ENCODE measurements at places on chromosomes 11 and 22.

- DNase-seq, result no peak
Measured at GRCh38 chr11:46903846-46904245, 14.5 kb downstream of the LRP4 start.

GRCh38 chr22:26536762-26537134 is 24.5 kb upstream of the TFIP11 start:
- no peak for DNase-seq

GRCh38 chr11:2261436-2262230 is 8.8 kb downstream of the ASCL2 start:
- DNase-seq, result no peak

DNA sequence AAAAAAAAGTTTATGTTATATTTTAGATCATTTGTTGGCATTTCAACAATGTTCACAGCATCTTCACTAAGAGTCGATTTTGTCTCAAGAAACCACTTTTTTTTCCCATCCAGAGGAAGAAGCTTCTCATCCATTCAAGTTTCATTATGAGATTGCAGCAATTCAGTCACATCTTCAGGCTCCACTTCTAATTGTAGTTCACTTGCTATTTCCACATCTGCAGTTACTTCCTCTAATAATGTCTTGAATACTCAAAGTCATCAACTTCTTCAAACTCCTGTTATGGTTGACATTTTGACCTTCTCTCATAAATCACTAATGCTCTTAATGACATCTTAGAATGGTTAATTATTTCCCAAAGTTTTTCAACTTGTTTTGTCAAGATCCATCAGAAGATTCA is 61.3 kb upstream of the CHORDC1 start:
- no peak for DNase-seq

GRCh38 chr11:42992594-42992993 is 319.2 kb upstream of the API5 start:
- DNase-seq, result no peak

GRCh38 chr11:1168256-1168655 is 10.5 kb downstream of the MUC5AC start:
- DNase-seq, result no peak

DNA sequence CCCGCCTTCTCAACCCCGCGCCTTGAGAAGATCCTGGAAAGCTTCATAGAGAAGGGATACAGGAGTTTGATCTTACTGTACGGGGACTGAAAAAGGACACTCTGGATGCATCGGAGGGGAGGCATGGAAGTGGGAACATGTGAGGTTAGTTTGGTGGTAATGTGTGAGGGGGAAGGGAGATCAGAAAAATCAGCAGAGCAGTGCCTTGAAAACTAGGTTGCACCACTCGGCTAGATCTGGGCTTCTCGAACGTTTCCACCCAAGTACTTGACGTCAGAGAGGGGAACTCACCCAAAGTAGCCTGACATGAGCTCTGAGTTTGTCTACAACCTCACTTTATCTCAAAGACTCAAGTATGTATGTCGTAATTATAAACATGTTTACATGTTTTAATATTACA is 14.5 kb downstream of the USP35 start:
- peak; percentile 81 for DNase-seq

DNA sequence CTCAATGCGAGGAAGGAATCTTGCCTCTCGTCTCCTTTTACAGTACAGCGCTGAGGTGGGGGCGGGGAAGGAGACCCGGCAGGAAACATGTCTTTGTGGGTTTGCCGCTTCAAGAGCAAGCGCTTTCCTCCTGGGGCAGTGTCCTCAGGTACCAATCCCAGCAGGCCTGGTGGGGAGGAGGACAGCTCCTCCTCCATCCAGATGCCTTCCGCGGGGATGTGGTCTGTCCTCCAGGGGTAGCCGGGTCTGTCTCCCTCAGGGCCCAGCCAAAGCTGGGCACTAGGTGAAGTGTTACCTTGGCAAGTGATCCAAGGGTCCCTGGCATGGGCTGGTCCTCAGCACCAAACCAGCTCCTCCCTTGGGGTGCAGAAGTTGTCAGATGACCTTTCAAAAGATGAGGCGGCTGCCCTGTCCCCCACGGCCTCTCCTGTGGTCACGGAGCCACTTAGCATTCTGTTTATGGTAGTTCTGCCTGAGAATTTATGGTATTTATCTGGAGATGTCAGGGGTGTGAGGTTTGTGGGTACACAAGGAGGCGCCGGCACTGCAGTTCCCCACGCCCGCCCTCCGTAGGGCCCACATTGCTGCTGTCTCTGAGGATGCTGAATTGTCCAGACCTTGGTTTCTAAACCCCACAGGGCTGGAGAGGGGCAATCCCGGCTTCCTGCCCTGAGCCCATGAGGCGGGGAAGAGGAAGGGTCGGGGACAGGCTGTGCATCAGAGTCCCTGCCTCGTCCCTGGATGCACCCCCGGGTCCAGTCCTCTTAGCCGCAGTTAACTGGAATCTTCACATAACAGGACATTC is 93.5 kb upstream of the ANO1 start:
- no peak for DNase-seq

DNA sequence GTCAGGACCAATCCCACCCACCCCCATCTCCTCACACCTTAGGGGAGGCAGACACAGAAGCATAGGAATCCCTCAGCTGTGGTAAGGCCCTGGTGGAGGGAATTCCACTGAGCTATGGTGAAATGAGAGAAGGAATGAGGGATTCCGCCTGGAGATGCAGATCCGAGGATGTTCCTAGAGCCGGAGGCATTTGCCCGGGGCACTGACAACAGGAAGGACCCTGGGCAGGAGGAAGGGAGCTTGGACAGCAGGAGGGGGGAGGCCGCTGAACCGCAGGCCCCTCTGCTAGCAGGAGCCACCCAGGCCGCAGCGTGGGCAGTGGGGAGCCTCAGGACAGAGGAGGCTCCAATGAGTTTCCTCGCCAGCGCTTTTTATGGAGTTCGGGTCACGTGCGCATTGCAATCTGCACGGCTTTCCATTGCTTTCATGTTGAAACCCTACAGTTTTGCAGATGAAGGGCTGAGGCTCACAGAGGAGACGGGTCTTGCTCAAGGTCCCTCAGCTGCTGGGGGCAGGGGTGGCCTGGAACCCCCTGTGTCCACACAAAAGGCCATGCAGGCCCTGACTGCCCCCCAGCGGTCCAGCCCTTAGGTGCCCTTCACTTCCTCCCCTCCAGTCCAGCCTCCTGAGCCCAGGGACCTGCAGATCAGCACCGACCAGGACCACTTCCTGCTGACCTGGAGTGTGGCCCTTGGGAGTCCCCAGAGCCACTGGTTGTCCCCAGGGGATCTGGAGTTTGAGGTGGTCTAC is 15.5 kb downstream of the CSF2RB start:
- DNase-seq, result no peak

GRCh38 chr11:113567867-113568544 is 92.8 kb upstream of the DRD2 start:
- DNase-seq, result no peak

GRCh38 chr11:66864172-66864901 is 7.5 kb downstream of the LRFN4 start:
- DNase-seq, result no peak
